ENCODE measurements at places on chromosomes 4 and X.
A peak's percentile ranks its signal among the peaks of the same experiment; 100 is the strongest.

GRCh38 chrX:2262668-2263055 is 238.1 kb downstream of the DHRSX start:
- no peak for DNase-seq

DNA sequence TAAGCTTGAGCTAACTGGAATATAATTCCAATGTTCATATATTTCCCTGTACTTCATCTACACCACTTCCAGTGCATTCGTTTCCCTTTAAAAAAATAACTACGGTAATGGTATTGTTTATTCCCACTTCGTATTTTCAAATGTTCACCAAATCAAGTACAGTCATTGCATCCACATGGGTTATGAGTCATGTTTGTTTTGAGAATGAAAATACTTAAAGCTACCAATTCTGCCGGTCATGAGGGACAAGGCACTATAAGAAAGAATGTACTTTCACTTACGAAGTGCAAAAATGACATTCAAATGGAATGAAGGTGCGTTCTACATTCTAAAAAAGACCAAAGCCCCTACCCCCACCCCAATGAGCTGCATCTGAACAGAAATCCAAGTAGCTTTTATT is 174.4 kb upstream of the FGF13 start:
- peak; percentile 68 for DNase-seq

DNA sequence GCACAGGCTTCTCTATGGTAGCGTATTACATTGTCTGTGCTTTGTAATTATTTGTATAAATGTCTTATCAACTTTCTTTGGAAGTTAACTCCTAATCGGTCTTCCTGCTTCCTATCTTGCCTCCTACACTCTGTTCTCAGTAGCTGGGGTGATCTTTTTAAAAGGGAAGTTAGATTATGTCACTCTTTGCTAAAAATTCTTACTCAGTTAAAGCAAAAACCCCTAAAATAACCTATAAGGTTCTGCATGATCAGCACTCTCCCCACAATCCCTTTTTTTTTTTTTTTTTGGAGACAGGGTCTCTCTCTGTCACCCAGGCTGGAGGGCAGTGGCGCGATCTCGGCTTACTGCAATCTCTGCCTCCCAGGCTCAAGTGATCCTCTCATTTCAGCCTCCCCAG is 2.6 kb upstream of the PRPS1 start:
- DNase-seq: no peak

- no peak for DNase-seq
These were observed 89.1 kb upstream of the CBR4 start for GRCh38 chr4:169098969-169099690.

DNA sequence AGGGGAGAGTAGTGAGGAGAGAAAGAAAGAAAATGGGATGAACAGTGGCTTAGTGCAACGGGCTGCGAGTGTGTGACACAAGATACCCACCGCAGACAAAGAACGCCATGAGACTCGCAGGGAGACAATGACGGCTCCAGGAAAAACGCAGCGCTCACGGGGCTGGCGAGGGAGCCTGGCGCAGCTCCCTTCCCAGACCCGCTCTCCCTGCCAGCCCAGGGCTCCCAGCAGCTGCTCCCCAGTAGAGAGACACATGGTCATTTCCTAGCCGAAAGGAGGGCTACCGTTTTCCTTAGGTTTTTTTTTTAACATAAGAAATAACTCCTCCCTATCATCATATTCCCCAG is 149.5 kb downstream of the MAML3 start:
- DNase-seq: peak; percentile 86

DNA sequence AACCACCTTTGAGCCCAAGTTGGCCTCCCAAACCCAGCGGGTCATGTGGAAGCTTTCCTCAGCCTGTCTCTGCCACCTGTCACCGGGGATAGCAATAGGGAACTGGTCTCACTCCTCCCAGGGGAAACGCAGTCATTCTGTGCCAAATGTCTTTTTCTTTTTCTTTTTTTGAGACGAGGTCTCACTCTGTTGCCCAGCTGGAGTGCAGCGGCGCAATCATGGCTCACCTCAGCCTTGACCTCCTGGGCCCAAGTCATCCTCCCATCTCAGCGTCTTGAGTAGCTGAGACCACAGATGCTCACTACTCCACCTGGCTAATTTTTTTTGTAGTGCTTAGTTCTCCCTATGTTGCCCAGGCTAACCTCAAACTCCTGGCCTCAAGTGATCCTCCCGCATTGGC is 40.3 kb downstream of the MED28 start:
- no peak for DNase-seq

GRCh38 chr4:148226341-148226740 is 215.9 kb downstream of the NR3C2 start:
- DNase-seq: no peak

Data from GM23248 (cell line).